ENCODE measurements at places on chromosomes 11 and 22.

GRCh38 chr11:36101466-36101865 is 157.6 kb downstream of the LDLRAD3 start:
- DNase-seq, result no peak

- no peak for DNase-seq
Observed at GRCh38 chr11:61338783-61339489, 5.9 kb downstream of the TKFC start.

DNA sequence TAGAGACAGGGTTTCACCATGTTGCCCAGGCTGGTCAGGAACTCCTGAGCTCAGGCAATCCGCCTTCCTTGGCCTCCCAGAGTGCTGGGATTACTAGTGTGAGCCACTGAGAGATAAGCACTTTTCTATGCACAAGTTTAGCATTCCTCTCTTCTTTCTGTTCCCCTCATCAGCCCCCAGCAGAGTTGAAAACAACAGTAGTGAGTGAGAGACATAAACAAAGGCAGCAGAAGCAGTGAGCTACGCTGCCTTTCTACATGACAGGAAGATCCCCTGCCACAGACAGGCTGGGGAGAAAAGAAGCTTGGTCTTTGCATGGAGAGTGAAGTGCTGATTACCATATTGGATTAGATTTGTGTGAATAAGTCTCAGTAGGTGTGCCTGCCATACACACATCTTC is 392.0 kb upstream of the KIRREL3 start:
- no peak for DNase-seq

DNA sequence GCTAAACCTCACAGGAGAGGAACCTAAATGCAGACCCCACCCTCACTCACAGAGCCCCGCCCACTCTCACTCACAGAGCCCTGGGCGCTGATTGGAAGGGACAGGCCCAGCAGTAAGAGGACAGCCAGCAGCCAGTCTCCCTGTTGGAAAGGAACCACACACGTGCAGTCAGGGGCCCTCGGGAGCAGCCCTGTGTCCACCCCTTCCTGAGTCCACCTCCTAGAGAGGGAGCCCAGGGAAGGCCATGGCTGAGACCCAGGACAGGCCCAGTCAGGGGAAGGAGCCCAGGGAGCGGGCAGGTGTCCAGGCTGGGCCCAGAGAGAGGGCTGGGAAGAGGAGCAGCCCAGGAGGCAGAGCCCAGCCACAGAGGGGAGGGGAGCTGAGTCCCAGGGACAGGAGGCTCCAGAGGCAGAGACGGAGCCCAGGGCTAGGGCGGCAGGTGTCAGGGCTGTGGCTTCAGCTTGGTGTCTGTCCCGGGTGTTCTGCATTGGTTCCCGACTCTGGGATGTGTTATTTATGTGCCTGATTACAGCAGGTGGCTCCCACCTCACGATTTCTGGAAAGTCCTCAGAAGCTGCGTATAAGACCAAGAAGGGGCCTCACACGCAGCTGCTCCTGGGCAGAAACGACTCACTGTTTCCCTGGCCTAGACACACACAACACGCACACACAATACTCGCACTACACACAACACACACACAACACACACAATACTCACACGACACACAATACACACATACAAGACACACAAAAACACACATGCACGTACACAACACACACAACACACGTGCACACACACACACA is 9.0 kb upstream of the APOBEC3H start:
- DNase-seq, result no peak

All from inflammatory macrophage treated with lipopolysaccharide for 4 hours (primary cell).